ENCODE measurements at places on chromosomes 12 and 14.

- DNase-seq = no peak
Observed at GRCh38 chr14:50321009-50321660, 9.0 kb downstream of the DMAC2L start.

DNA sequence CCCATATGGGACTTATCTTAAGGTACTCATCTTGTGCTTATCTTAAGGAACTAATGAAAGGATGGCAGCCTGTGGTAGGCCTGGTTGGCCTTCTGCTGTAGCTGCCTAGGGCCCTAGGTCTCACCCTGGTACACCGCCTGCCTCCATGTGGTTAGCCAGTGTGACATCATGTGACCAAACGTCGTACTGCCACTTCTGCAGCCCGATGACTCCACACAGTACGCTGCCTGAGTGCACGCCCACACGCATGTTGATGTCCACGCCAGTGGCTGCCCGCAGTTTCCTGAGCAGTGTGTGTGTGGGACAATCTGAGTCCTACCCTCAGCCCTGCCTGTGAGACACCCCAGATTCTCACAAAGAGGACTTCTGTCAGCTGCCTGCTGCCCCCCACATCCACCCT lies 5.1 kb downstream of the ADCY4 start:
- DNase-seq = no peak

DNA sequence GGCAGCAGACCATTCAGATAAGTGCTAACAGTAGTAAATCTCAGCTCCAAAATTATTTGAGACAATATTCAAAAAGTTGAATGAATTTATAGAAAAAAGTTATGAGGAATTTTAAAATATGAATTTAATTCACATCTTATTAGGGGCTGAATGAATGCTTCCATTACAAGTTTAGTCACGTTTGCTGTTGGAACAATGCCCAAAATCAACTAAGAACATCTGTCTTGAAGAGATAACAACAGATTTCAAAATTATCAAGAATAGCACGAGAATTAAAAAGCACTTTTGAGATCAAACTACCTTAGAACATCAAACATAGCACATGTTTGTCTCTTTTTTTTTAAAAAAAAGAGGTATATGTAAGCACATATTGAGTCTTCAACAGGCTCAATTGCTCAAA lies 115.4 kb upstream of the PPFIA2 start:
- DNase-seq = no peak

DNA sequence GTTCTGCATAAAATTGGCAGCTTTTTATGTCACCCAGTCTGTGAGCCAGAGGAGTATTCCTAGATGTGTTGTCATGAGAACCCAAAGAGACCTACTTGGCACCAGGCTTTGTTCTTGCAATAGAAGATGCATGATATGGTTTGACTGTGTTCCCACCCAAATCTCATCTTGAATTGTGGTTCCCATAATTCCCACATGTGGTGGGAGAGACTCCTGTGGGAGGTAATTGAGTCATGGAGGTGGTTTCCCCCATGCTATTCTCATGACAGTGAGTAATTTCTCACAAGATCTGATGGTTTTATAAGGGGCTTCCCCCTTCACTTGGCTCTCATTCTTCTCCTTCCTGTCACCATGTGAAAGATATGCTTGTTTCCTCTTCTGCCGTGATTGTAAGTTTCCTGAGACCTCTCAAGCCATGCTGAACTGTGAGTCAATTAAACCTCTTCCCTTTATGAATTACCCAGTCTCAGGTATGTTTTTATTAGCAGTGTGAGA lies 572.0 kb upstream of the ATP2B1 start:
- no peak for DNase-seq

- DNase-seq = no peak
Observed at GRCh38 chr12:121814429-121815119, 10.8 kb downstream of the SETD1B start.

DNA sequence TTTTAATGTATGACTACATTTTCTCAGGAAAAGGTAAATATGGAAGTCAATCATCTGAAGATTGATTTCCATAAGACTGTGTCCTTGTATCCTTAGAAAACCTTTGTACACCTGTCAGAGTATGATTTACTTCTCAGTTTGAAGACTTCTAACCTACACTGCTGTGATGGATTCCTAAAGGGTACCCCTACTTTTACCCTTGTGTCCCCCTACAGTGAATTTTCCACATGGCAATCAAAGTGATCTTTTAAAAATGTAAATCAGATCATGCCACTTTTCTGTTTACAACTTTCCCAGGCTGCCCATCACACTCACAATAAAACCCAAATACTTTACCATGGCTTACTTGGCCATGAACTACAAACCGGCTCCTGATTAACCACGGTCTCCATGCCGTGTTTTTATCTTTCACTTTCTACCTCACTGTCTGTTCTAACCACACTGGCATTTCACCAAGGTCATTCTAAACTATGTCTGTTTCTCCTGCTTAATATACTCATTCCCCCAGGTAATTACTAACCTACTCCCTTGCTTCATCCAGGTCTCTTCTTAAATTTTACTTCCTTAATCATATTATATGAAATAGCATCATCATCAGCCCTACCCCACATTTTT lies 8.1 kb downstream of the DNAI7 start:
- DNase-seq = no peak

GRCh38 chr14:42228611-42229010 lies 621.9 kb downstream of the LRFN5 start:
- DNase-seq = no peak

- peak; percentile 85 for DNase-seq
Observed at GRCh38 chr14:37197421-37198272, at the start of gene MIPOL1. TSS of gene MIPOL1 (plus strand) at chr14:37197937. CDS start at chr14:37247889, 49,952 bp downstream.

DNA sequence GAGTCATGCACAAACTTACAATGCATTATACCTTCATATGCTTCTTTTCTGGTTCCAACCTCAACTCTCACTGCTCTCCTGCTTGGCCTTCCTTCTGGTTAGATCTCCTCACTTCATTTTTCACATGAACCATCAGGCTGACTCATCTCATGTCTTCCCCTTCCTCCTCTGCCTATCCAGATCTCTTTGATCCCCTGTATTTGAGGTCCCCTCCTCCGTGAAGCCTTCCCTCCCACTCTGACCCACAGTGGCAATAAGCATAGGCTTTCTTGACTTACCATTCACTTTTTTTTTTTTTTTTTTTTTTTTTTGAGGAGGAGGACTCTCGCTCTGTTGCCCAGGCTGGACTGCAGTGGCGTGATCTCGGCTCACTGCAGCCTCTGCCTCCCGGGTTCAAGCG lies 14.7 kb upstream of the ASIC1 start:
- DNase-seq = no peak

GRCh38 chr14:63863004-63863403 lies 10.2 kb downstream of the SYNE2 start:
- DNase-seq = no peak

DNA sequence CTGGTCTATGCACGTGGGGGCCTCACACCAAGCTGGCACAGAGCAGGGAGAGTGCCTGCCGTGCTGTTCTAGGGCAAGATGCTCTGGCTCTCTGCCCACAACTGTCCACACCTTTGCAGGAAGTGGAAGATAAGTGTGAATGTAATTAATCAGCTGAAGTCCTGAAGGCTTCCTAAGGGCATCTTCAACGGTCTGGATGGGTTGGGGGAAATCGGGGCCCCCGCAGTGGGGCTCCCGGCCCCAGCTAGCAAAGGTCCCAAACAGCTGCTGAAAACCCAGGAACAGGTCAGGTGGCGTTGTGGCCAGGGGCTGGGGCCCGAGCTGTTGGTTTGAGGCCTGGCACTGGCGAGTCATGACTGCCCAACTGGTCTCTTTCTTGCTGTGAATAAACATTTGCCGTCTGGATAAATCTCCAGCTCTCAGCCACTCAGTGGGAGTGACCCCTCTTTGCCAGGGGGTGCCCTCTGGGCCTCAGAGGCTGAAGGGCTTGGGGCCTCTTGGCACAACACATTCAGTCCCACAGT lies 6.7 kb upstream of the SLC25A29 start:
- no peak for DNase-seq
